T-cell (primary cell): ENCODE measurements at places on chromosomes 11 and 22. TPM values are rescaled to one million over a fixed set of nuclear protein-coding genes. Genes with fewer than 3 reads are reported as not detected.
A peak's percentile ranks its signal among the peaks of the same experiment; 100 is the strongest.

The ASRGL1 gene
- 1.2 TPM for total RNA-seq

The CDPF1 gene
- 5.8 TPM for total RNA-seq

The CNTF gene
- 2.4 TPM for total RNA-seq

The RRM1 gene
- 27.4 TPM for total RNA-seq

The CCDC89 gene
- total RNA-seq = 1.1 TPM

GRCh38 chr11:34158661-34159060, 53.2 kb downstream of the NAT10 start:
- no peaks in the 10 kb centered on the region for H3K36me3 ChIP-seq
- H3K27me3 ChIP-seq = no peaks in the 10 kb centered on the region
- DNase-seq = no peak
- H3K4me1 ChIP-seq = peaks cover 7% of the 10 kb centered on the region
- no peak overlapping the region for H3K4me3 ChIP-seq

DNA sequence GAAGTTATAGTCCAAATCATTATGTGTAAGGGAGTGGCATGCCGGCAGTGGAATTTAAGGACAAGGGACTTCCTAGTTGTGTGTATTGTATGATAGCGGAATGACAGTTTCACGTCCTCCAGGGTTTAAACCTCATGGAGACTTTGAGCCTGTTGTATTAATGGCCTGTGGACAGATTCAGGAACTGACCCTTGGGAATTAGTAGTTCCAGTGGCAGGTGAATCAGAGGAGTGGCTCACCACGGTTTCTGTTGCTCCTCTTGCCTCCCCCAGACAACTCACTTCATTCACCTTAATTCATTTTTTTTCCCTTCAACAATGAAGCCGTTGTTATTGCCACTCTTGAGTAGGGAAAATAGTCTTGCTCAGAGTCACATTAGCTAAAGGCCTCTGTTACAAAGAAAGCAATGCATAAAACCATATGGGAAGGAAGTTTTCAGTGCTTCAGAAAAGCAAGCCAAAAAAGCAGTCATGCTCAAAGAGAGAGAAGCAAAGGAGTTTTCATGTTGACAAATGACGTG, 22.6 kb downstream of the AMOTL1 start:
- no peak overlapping the region for H3K4me3 ChIP-seq
- H3K27ac ChIP-seq = no peak overlapping the region
- DNase-seq = no peak
- H3K4me1 ChIP-seq = no peaks in the 10 kb centered on the region
- no peaks in the 10 kb centered on the region for H3K27me3 ChIP-seq

GRCh38 chr11:102214623-102215022, 102.7 kb upstream of the BIRC3 start:
- no peak overlapping the region for H3K4me3 ChIP-seq
- H3K36me3 ChIP-seq = no peaks in the 10 kb centered on the region
- H3K27me3 ChIP-seq = peaks cover 4% of the 10 kb centered on the region

GRCh38 chr11:118206391-118207031, 18.3 kb downstream of the JAML start:
- H3K27me3 ChIP-seq = no peaks in the 10 kb centered on the region
- peak overlapping the region; percentile 66 for H3K27ac ChIP-seq
- no peak for DNase-seq
- H3K4me3 ChIP-seq = no peak overlapping the region
- H3K36me3 ChIP-seq = peaks cover 57% of the 10 kb centered on the region

GRCh38 chr11:114169321-114169749, 109.8 kb downstream of the ZBTB16 start:
- no peaks in the 10 kb centered on the region for H3K36me3 ChIP-seq
- peaks cover 92% of the 10 kb centered on the region for H3K4me1 ChIP-seq
- no peak overlapping the region for H3K4me3 ChIP-seq
- H3K27ac ChIP-seq = no peak overlapping the region
- no peaks in the 10 kb centered on the region for H3K27me3 ChIP-seq
- no peak for DNase-seq

DNA sequence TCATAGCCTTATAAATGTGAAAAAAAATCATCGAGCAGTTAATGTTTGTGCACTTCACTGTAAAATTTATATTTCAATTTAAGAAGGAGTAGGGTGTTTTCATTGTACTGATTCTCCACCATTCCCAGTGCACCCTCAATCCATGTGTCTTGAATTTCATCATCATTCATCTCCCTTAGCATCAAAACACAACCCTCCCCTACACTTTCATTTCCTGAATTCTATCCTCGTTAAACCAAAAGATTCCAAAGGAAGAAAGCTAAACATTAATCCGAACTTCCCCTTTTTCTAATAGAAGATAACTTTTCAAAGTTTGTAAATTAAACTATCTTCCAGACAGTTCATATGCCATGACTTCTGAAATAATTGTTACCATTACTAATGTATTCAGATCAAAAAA, 34.1 kb upstream of the OR8B8 start:
- DNase-seq = no peak
- H3K27me3 ChIP-seq = no peaks in the 10 kb centered on the region
- H3K4me3 ChIP-seq = no peak overlapping the region
- no peak overlapping the region for H3K27ac ChIP-seq
- no peaks in the 10 kb centered on the region for H3K36me3 ChIP-seq
- H3K4me1 ChIP-seq = no peaks in the 10 kb centered on the region

DNA sequence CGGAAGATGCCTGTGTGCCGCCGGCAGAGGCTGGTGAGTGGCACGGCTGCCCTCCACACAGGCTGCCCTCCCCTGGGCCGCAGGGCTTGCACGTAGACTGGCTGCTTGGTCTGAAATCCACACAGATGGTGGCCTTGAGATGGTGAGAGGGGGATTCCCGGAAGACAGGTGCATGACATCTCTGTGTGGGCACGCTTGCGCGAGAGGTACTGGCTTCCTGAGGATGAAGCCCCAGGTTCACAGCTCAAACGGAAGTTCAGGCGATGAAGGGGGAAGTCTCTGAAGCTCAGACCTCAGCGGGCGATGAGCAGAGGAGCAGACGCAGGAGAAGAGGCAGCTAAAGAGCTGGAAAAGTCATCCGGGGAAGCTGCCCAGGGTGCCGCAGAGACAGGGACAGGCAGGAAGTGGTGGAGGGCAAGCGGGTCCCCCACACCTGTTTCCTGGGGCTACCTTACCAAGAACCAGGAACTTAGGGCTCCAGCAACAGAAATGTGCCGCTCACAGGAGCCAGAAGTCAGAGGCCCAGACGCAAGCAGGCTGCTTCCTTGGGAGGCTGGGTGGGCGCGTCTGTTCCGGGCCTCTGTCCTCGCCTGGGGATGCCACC, 7.2 kb downstream of the CRELD2 start:
- peaks cover 10% of the 10 kb centered on the region for H3K36me3 ChIP-seq
- peaks cover 45% of the 10 kb centered on the region for H3K4me1 ChIP-seq
- H3K27me3 ChIP-seq = no peaks in the 10 kb centered on the region
- peak; percentile 72 for DNase-seq

GRCh38 chr11:90594658-90595057, 371.8 kb upstream of the CHORDC1 start:
- DNase-seq = no peak
- no peaks in the 10 kb centered on the region for H3K4me1 ChIP-seq
- H3K27ac ChIP-seq = no peak overlapping the region
- H3K27me3 ChIP-seq = no peaks in the 10 kb centered on the region
- no peak overlapping the region for H3K4me3 ChIP-seq

GRCh38 chr11:102468616-102469195, 16.1 kb upstream of the TMEM123 start:
- peaks cover 68% of the 10 kb centered on the region for H3K4me1 ChIP-seq
- H3K4me3 ChIP-seq = no peak overlapping the region
- no peak for DNase-seq
- H3K36me3 ChIP-seq = no peaks in the 10 kb centered on the region
- H3K27me3 ChIP-seq = no peaks in the 10 kb centered on the region

GRCh38 chr11:26229981-26230380, 101.9 kb upstream of the ANO3 start:
- no peaks in the 10 kb centered on the region for H3K27me3 ChIP-seq
- H3K27ac ChIP-seq = no peak overlapping the region

- H3K4me3 ChIP-seq = peak within 1 kb of the TSS; percentile 29
- H3K27me3 ChIP-seq = peaks cover 9% of the 10 kb centered on the region
- no peak for DNase-seq
Measured at GRCh38 chr11:130448416-130449309, at the start of gene ADAMTS15. Gene ADAMTS15, plus strand, starts transcription at chr11:130448645. Its CDS starts 329 bp downstream, at chr11:130448974.

DNA sequence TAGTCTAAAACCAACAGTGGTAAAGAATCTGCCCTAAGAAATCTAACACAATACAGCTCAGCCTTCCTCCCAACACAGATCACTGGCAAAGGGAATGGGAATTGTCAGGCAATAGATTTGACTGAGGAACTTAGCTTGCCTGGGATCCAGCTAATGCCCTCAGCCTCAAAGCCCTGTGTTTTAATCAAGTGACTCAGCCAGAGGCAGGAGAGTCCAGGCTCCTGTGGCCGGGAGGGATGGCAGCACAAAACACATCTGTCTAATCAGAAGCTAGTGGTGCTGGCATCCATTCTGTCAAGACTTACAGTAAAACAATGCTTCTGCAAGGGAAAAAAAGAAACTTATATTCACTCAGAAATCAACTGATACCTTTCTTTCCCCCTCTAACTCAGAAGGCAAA, 5.6 kb downstream of the SYTL2 start:
- H3K27me3 ChIP-seq = peaks cover under 1% of the 10 kb centered on the region
- peaks cover 10% of the 10 kb centered on the region for H3K4me1 ChIP-seq
- no peak for DNase-seq
- no peaks in the 10 kb centered on the region for H3K36me3 ChIP-seq
- no peak overlapping the region for H3K27ac ChIP-seq
- no peak overlapping the region for H3K4me3 ChIP-seq
